ENCODE measurements at places on chromosomes 7 and 10. TPM values are rescaled to one million over a fixed set of nuclear protein-coding genes. Genes with fewer than 3 reads are reported as not detected.

- no peak for DNase-seq
These were observed 186.5 kb upstream of the BET1 start for GRCh38 chr7:94190599-94191061.

HDAC9 gene
- total RNA-seq: 0.91 TPM

DNA sequence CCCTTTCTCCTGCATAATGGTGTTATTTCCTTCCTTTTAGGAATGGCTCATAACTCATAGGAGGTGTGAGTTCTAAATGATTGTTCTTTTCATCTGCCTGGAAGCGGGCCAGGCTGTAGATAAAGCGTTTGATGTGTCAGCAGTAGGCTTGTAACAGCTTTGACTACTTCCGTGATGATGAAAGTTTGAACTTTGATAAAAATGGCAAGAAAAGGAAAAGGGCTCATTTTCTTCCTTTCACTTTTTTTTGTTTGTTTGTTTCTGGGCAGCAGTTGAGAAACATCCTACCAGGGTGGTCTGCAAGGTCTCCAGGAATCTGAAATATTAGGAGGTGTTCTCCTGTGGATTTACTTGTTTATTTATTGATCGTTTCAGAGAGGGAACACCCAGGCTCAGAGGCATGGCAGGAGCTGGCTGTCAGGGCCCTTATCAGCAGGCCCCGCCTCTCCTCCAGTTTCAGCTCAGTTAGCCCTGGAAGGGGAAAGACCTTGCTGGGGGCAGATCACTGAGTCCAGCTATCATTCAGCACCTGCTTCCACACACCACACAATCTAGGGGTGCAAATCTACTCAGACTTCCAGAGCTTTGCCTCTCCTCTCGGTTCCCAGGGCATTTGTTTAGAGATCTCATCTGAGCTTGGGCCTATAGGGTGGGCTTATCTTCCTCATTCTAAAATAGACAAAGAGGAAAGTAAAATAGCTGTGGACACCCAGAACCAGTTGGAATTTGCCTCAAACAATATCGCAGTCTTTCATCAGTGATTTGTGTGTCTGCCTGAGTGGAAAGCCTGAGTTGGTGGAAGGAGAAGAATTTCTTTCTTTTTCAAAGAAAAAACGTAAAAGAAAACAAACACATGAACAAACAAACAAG lies 130.9 kb downstream of the BMPER start:
- no peak for DNase-seq

GRCh38 chr10:11827006-11827405 lies 3.9 kb downstream of the PROSER2 start:
- DNase-seq: no peak

DNA sequence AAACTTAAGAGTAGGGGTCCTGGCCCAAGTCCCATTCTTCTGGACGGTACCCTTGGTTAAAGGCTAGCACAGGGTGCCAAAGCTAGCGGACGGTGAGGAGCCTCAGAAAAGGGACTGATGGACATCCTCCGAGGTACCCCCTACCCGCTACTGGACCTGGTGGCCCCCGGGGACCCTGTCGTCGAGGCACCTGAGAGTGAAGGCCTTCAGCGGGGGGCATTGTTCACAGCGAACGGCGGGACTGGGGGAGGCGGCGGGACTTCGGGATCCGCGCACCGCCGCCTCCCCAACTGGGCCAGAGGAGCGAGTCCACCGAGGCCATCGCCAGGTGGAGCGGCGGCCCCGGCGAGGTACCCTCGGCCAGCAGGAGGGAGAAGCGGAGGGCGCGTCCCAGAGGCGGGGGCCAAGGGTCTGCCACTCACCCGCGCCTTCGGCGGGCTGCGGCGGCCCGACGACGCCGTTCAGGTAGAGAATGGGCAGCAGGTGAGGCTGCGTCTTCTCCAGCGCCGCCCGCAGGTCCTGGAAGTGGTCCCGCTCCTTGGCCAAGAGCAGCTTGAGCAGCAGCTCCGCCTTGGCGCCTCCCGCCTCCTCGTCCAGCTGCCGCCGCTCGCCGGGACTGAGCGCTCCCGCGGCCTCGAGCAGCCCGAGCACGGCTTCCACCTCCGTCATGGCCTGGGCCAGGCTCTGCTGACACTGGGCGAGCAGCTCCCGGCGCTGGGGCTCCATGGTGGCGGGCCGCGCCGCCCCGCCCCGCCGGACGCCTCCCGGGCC lies 575 bp downstream of the DLG5 start:
- no peak for DNase-seq

GPNMB gene
- total RNA-seq: 0.82 TPM

TRIM73 gene
- 4.4 TPM for total RNA-seq

VWDE gene
- 3.4 TPM for total RNA-seq

ACTL6B gene
- total RNA-seq: not detected

DNA sequence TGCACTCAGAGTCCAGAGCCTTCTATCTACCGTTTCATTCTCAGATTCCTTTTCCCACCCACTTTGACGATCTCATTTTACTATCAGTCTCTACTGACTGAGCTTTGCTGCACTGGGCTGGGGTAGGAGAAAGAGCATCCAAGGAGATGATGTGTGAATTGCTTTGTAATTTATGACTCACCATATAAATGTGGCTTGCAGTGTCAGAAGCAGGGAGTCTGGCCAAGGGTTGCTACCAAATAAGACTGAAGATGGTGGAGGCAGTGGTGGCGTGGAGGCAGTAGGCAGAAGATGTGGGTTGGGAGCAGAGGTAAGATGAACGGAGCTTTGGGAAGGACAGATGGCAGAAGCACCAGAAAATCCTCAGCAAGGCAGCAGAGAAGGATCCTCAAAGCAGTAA lies 73.3 kb upstream of the AGK start:
- no peak for DNase-seq

- DNase-seq: no peak
These were observed 55.2 kb upstream of the WNT16 start for GRCh38 chr7:121273467-121274167.

DNA sequence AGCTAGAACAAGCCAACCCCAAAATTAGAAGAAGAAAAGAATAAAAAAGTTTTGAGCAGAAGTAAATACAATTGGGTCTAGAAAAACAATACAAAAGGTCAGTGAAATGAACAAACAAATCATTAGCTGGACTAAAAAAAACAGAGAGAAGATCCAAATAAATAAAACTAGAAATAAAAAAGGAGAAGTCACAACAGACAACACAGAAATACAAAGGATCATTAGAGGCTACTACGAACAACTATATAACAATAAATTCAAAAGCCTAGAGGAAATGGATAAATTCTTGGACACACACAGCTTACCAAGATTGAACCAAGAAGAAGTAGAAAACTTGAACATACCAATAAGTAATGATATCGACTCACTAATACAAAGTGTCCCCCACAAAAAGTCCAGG lies 13.4 kb upstream of the ADRA2A start:
- DNase-seq: no peak

DNA sequence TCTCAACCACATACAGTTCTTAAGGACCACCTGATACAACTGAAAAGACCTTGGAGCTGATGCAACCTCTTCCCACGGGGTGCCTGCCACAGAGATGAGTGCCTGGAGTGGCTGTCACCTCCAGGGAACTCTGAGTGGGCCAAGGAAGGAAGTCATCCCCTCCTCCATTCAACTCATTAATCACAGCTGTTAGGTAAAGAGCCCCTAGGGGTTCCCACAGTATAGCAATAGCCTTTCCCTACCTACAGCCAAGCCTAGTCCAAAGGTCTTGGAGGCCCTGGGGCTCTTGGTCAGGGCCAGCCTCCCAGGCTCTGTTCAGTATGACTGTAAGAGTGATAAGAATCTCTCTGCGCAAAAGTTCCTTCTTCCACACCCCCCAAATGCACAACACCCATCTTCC lies 70.4 kb upstream of the NFE2L3 start:
- DNase-seq: no peak

GRCh38 chr7:50273870-50274269 lies 30.6 kb upstream of the IKZF1 start:
- no peak for DNase-seq

IMPDH1 gene
- total RNA-seq: 62.8 TPM

- DNase-seq: no peak
These were observed 164.2 kb upstream of the DPP6 start for GRCh38 chr7:153887749-153888569.

Data from activated CD8-positive, alpha-beta memory T cell treated with anti-CD3 and anti-CD28 coated beads, Interleukin-2, amount 10 ng/mL, durations not matched to agents 7 days and 5 days (primary cell).